ENCODE measurements at places on chromosomes 7 and 10.

GRCh38 chr7:69832356-69832755 is 234.1 kb downstream of the AUTS2 start:
- no peak for DNase-seq

DNA sequence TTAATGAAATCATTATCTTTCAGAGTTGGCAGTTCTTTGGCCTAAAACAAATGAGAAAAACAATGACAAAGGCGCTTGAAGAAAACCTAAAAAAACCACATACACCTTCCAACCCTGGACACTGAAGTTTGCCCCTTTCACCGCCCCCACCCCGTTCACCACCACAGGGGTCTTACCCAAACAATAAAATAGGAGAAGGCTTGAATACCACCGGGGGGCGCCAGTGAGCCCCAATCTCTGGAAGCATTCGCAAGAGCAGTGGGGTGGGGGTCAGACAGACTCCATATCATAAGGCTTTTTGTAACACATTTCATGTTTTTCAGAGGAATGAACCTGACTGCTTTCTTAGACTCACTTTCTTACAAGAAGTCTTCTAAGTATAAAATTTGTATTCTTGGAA is 163.6 kb downstream of the PIP4K2A start:
- DNase-seq: peak; percentile 22

DNA sequence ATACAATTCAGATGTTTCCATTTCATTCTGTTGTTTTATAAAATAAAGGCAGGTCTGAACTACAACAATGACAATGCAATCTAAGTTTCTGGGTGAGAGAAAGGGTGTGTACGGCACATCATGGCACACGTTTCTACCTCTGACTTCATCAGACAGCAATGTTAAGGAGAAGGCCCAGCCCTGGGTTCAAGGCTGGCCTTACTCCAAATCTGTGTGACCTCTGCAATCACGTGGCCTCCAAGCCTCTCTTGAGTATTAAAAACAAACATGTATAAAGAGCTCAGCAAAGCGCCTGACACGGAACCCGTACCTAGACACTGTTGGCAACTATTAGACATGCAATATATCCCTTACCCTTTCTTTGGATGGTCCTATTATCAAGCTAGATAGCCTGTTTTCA is 114.1 kb downstream of the LARP4B start:
- no peak for DNase-seq

GRCh38 chr10:13658264-13658663 is 71.5 kb downstream of the PRPF18 start:
- no peak for DNase-seq

DNA sequence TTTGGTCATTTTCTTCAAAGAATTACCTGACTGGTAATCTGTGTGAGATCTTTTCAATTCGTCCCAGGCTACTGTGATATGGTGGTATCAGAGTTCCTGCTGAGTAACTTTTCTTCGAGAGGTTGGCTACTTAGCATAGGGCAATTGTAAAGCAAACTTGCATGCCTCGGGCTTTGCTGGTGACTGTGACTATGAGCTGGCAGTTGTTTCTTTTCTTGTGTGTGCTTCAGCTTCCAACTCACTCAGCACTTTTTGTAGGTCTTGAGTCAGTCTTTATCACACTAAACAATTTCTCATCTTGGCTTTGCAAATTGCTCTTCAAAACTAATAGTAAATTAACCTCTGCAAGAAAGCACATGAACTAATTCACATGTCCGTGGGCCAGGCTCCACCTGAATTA is 44.3 kb downstream of the PRR15 start:
- no peak for DNase-seq
